ENCODE measurements at places on chromosomes 11 and 22.

- no peak for DNase-seq
Observed at GRCh38 chr22:38213990-38214301, 12.2 kb downstream of the MAFF start.

DNA sequence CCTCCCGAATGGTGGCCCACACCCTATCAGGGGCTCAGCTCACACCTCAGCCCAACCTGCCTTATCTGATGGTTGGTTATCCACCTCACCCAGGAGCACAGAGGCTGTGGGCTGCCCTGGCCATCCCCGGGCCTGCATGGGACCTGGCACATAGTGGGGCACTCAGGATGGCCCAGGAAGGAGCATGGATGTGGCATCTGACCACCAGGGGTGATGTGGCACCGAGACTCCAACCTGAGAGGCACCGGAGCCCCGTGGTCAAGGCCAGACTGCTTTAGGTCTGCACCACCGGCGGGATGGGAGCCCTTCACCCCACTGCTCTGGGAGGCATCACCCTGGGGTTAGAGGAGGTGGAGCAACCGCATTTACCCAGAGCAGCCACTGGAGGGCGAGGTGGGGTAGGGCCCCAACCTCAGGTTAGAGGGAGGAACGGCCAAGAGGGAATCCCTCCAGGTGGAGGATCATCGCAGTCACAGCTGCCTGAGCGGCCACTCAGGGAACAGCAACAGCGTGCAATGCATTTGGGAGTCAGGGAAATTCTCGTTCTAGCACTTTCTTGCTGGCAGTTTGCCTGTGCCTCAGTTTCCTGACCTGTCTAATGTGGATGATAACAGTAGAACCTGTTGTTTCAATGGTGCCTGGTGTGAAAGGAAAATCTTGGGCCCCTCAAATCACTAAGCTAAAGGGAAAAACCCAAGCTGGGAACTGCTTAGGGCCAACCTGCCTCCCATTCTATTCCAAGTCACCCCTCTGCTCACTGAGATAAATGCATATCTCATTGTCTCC lies 52.9 kb upstream of the CARS1 start:
- no peak for DNase-seq

DNA sequence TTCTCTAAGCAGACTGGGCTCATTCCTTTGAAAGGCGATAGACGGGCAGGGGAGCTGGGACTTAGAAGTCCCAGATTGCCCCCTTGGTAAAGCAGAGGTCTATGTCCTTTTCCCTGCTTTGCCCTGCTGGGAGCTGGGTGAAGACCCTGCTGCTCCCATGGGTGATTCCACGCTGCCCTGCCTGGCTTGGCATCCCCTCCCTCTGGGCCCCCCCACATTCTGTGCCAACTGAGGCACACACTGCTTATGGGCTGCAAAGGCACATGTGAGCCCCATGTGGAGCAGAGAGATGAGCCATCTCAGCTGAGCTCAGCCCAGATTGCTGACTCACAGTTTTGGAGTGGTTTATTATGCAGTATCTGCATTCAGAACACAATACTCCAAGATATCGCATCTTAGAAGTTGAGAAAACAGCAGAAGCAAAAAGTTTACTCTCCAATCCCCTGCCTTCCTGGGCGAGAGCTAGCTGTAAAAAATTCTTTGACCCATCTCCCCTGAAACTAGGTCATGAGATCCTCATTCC lies 127.2 kb downstream of the ST3GAL4 start:
- no peak for DNase-seq

GRCh38 chr22:39765046-39765445 lies 128.5 kb downstream of the ENTHD1 start:
- DNase-seq, result no peak

- no peak for DNase-seq
Observed at GRCh38 chr11:113994077-113994954, 19.4 kb downstream of the HTR3A start.

GRCh38 chr11:22730319-22730718 lies 63.9 kb downstream of the GAS2 start:
- no peak for DNase-seq

- DNase-seq, result no peak
Observed at GRCh38 chr11:29318134-29318845, 698.5 kb downstream of the KCNA4 start.

DNA sequence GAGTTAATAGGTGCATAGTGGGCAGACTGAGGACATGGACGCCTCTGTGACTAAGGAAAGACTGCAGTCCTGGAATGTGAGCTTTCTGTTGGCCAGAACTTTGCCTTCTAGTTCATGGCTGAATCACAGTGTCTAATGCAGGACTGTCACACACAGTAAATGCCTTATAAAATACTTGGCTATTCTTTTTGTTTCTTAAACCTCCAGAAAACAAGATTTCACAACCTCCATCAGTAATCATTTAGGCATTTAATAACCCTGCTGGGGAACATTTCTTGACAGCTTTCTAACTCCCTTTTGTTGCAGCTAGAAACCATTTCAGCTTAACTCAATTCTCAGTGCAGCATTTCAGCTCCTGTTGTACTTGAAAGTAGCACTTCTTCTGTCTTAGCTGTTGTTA lies 335.8 kb upstream of the DDI1 start:
- DNase-seq, result no peak

- no peak for DNase-seq
Observed at GRCh38 chr11:31809857-31810778, 1.0 kb downstream of the PAX6 start.

- no peak for DNase-seq
Observed at GRCh38 chr11:108224911-108225786, 2.3 kb downstream of the ATM start.

GRCh38 chr11:107203656-107204055 lies 185.4 kb upstream of the GUCY1A2 start:
- DNase-seq, result no peak

GRCh38 chr11:93005239-93005638 lies 35.8 kb downstream of the MTNR1B start:
- no peak for DNase-seq

- DNase-seq, result no peak
Observed at GRCh38 chr11:10436224-10436623, 18.8 kb upstream of the AMPD3 start.

- no peak for DNase-seq
Observed at GRCh38 chr11:73284106-73284505, 12.0 kb downstream of the P2RY6 start.

DNA sequence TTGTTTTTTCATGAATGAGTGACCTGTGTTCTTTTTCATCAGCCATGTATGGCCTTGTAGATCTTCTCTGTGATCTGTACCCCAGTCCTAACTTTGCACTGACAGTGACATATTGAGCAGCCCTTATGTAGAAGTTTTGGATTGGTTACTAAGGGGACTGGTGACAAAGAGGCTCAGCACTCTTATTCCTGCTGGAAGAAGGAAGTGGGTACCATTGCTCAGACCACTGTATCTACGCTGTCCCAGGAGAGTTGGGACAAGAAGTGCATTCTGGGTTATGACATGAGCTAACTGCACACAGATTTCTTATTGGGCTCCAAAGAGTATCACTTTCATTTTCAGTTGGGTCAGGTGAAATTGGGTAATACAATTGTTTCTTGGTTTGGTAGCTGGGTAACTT lies 107.8 kb upstream of the RASSF10 start:
- no peak for DNase-seq

- no peak for DNase-seq
Observed at GRCh38 chr11:60985991-60986915, 14.8 kb downstream of the CD6 start.

DNA sequence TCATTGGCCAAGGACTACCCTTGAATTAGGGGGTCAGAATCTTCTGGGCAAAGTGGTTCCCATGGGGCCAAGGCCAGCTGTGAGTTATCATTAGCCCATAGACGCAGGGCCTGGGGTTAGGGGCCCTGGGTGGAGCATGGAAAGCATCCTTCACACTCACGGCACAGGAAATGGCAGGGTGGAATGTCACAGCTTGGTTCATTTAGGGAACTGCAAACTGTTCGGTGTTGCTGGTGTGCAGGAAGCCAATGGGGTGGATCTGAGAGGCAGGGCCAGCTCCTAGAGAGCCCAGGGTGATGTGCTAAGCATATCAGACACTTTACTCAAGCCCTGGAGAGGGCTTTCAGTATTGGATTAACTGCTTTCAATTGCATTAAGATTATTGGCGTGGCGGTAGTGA lies 42.9 kb downstream of the TECTA start:
- no peak for DNase-seq

DNA sequence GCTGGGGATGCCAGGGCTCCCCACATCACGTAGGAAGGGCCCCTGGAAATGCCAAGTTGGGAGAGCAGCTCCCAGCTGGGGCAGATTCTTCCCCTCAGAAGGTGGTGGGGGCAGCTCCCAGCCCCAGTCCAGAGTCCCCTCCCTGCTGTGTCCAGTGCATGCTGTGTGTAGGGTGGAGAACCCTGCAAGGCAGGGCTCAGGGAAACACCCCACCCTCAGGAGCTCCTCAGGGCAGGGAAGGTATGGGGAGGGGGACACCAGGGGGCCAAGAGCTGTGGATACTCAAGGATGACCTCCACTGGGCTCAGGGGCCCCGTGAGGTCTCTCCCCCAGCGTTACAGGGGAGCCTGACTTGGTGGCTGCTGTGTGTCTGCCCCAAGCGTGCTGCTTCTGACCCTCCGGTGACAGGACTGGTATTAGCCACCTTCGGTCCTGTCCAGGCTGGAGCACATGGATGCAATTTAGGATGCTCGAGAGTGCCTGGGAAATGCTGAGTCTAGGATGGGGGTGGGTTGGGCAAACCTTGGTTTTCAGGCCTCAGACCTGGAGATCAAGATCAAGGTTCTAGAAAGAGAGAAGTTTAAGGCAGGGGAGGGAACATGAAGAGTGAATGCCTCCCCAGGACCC lies 16.1 kb upstream of the CABP7 start:
- no peak for DNase-seq

DNA sequence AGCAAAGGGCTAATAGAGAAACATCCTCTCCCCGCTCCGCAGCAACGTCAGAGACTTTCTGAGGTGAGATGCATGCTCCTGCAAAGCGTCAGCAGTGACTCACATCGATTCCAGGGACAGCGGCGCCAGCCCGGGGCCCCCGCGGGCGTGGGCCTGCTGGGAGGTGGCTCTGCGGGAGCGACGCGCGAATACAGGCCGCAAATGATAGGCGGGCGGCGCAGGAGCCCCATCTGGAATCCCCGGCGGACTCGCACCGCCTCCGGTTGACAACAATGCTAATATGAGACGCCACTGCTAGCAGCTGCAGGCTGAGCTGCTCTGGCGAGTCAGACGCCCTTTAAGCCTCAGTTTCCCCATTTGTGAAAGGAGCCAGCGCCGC lies 557 bp downstream of the RANGAP1 start:
- peak; percentile 38 for DNase-seq

GRCh38 chr11:119196833-119197483 lies 9.2 kb upstream of the CBL start:
- DNase-seq, result peak; percentile 54

- no peak for DNase-seq
Observed at GRCh38 chr11:113444502-113445123, 30.6 kb downstream of the DRD2 start.

DNA sequence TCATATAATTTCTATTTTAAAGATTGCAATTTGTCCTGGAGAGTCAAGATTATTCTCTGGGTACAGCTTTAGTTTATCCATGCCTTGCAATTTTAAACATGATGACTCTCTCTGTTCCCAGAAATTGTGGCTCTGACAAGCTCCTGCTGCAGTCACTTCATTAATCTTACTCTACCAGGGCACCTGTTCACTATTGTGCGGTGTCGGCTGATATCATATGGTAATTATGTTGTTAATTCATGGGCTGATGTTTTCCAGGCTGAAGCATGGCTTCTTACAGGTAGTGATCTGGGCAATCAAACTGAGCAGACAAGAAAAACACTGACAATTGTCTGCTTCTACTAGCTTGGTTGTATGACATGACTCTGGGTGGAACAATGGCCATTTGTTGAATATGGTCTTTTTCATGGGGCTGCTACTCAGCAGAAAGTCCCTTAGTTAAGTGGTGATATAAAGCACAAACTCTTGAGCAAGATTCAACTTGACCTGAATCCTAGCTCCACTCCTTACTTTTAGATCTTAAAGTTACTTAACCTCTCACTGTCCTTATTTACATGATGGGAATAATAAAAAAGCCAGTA lies 230.7 kb downstream of the FAT3 start:
- DNase-seq, result no peak

- DNase-seq, result no peak
Observed at GRCh38 chr11:20715931-20716330, 46.5 kb downstream of the NELL1 start.

DNA sequence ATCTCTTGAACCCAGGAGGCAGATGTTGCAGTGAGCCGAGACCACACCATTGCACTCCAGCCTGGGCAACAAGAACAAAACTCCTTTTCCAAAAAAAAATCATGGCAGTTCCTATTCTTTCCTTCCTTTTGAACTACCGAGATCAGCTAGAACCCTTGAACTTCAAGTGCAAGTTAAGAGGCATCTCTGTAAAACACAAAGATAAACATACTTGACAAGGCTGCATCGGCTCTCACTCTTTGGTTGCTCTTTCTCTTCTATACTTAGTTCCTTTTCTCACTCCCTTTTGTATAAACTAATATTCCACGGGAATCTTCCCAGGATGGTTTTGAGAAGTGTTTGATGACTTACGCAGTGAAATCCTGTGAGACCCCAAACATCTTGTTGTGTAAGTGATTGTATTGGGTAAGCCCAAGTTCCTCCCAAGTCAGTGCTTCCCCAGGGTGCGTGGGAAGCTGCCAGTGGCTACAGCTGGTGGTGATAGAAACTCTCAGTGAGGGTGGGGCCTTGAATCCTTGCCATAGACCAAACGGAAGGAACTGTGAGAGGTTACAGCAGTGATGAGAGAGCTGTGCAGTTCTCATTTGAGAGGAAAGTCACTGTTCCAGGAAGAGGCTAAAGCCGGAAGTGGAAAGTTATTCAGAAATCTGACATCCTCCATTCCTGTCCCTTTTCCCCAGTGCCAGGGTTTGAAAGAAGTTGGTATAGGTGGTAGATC lies 24.1 kb upstream of the CDC42EP2 start:
- DNase-seq, result peak; percentile 83

DNA sequence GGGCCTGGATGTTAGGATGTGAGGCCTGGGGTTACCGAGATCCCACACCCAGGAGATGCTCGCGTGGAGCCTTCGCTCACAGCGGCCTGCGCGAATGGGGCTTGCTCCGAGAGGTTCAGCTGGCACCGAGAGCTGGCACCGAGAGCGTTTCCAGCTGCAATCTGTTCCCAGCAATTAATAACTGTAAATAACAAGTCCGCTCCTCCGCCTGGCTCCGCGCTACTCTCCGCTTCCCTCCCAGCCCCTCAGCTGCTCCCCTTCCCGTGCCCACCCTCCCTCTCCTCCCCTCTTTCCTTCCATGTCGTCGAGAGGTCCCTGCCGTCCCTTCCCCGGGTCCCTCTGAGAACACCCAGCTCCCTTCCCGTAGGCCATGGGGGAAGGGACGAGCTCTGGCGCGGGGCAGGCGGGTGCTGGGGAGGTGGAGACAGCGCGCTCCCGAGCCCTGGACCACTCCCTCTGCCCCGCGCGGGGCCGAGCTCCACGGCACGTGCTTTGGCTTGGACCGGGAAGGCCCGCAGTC lies 110.8 kb downstream of the WNT7B start:
- DNase-seq, result no peak

GRCh38 chr11:123427405-123427804 lies 2.7 kb upstream of the GRAMD1B start:
- no peak for DNase-seq

DNA sequence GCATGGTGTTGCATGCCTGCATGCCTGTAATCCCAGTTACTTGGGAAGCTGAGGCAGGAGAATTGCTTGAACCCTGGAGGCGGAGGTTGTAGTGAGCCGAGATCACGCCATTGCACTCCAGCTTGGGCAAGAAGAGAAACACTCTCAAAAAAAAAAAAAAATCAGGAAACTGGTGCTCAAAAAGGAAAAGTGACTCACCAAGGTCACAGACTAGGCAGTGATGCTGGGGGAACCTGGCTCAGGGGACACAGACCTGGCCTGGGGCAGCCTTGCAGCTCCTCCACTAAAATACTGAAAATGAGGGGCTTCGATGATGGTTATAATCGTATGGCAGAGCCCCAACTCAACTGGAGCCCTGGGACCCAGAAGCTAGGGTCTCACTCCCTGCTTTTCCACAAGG lies 8.1 kb upstream of the SLC35E4 start:
- DNase-seq, result no peak

Data from amniotic stem cell (primary cell).